ENCODE measurements at places on chromosomes 3 and 15.

GRCh38 chr15:72864681-72865080 lies 81.1 kb upstream of the ADPGK start:
- DNase-seq: no peak

GRCh38 chr15:23690450-23690852 lies 3.3 kb upstream of the NDN start:
- no peak for DNase-seq

DNA sequence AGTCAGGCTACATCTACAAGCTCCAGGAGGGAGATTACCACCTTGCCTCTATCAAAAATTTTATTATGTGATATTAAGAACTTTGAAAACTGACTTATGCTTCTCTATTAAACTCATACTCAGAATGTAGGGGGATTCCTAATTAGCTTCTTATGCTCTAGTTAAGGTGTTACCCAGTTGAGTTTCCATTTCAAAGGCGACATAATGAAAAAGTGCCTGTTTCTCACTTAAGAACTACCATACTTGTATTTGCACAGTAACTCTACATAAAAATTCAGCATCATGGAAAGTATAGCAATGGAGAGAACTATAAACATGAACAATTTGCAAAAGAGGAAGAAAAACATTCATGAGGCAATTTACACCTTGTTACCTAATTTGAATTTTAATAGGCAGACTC lies 739.1 kb downstream of the ZPLD1 start:
- no peak for DNase-seq

GRCh38 chr3:33803894-33804526 lies 5.6 kb downstream of the PDCD6IP start:
- no peak for DNase-seq

DNA sequence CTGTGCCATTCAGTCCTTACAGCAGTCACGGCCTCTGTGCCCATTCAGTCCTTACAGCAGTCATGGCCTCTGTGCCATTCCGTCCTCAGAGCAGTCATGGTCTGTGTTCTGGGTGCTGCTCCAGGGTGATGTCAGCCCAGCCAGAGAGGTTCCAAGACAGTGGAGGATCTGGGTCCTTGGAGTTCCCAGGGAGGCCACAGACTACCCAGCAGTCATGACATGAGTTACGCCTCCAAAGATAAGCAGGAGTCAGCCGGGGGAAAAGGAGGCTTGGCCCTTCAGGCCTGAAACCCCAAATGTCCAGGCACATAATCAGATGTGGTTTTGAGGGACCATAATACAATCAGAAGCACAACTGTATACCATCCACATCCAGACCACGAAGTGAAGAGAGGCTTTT lies 115.7 kb downstream of the ADAMTS17 start:
- no peak for DNase-seq

DNA sequence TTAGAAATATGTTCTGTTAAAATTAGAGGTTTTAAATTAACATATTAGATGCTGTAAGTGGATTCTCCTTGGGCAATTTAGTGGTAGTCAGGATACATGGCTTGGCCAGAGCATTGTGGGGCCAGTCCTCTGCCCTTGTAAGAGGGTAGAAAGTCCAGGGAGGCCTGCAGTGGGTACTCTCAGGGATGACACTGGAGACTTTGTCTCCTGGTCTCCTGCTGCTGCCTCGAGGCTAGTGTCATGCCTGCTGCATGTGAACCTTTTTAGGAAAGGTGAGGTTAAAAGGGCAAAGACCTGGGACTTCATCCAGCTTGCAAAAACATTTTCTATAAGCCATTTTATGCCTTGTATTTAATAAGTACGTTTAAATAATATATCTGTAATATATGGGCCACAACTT lies 96.8 kb upstream of the PROK2 start:
- no peak for DNase-seq

- no peak for DNase-seq
These were observed 32.9 kb downstream of the CD200R1L start for GRCh38 chr3:112813723-112814171.

DNA sequence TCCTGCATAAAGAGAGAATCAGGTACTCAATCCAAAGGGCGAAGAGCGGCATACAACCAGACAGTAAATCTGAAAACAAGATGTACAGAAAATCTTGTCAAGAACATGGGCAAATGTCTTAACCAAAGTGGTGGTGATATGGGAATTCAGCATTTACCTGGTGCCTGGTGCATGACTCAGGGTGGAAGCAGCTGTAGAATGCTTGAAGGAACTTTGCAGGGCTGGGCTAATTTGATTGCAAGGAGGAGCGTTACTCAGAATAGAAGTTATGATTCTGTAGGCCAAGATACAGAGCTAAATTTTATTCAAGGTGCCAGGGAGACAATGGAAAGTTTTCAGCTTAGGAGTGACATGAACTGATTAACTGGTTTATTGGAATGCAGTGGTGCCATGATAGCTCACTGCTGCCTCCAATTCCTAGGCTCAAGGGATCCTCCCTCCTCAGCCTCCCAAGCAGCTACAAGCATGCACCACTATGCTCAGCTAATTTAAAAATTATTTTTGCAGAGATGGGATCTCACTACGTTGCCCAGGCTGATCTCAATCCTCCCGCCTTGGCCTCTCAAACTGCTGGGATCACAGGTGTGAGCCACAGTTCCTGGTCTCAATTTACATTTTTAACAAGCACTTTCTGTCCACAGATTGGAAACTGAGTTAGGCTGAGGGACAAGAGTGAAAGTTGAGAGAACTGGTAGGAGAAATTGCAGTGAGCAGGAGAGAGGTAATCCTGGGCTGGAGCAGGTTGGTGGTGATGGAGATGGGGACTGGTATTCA lies 91.5 kb upstream of the TBC1D5 start:
- no peak for DNase-seq

- DNase-seq: no peak
These were observed 1.1 kb upstream of the OR4F15 start for GRCh38 chr15:101810876-101811275.

- DNase-seq: no peak
These were observed 26.0 kb upstream of the BOC start for GRCh38 chr3:113185194-113185835.

DNA sequence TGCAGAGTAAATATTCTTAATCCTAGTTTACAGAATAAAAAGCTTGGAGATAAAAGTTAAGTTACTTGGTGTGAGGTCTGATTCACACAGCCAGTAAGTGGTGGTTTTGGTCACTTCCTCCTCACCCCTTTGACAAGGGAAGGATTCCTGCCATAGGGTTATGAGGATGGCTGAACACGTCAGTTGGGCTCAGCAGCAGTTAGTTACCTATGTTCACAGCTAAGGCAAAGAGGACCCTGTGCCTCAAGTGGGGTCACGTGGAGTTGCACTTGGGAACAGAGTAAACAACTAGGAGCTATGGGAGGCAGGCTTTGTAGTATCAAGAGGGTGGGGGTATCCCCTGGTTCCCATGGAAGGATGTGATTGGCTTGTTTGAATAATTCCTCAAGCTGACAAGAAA lies 232.2 kb downstream of the UBE2E2 start:
- no peak for DNase-seq

- DNase-seq: no peak
These were observed 2.4 kb downstream of the GNL3 start for GRCh38 chr3:52688266-52688665.

DNA sequence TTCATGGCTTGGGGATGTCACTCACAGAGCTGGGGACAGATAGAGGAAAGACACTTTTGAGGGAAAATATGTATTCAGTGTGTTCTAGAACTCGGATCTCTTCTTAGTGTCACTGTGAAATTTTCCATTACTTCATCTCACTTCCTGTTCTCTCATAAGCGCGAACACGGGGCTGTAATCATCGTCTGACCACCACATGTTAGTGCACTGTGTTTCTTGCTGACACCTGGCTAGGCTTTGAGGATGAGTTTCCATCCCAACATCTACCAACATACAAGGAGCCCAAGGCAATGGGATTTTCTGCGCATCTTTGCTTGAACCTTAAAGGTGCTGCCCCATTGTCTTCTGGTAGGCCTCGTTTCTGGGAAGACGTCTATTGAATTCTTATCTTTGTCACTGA lies 84.0 kb downstream of the LIPC start:
- no peak for DNase-seq

DNA sequence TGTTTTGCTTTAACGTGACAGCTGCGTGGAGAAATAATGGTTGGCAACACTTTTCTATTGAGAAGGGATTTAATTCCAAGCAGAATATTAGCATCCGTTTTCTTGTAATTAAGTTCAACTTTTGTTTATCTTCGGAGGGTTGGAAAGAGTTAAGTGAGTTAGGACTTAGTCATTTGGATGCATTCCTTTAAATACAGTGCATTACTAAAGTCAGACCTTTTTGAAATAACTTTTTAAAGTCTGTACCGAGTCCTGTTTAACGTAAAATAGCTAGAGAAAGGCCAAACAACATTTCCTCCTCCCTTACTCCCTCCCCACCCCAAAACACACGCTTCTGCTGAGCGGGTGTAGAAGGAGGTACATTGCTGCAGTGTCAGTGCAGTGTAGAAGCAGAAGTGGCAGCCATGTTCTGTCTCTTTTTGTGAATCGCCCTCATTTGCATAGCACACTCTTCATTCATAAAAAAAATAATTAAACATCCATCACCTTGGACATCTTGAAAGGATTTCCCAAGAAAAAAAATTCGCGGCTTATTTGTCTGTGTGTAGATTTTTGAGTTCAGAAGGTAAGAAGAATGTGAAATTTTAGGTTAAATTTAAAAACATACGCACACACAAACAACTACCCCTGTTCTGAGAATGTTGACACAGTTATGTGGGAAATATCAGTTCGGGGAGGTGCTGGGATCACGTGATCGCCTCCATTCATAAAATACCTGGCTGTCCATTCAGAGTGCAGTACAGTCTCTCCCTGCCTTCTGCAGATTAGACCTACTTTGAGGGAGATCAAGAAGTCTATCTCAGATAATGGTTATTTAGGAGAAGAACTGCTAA lies 1.6 kb downstream of the SPRED1 start:
- DNase-seq: no peak

DNA sequence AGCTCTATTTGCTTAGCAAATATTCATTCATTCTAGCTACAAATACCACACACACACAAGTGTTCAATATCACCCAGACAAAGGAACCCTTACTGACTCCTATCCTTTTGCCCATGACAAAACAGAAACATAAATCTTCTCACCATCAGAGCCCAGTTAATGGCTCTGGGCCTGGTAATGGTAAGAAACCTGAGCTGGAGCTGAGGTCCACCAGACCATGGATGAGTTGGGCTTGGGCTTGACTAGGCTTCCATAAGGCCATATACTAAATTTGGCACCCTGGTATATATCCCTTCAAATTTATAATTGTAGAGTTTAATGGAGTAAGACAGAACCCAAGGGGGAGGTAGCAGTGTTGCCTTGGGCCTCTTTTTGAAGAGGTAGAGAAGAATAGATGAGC lies 29.4 kb downstream of the GPR176 start:
- no peak for DNase-seq

- no peak for DNase-seq
These were observed 18.6 kb upstream of the SLC41A3 start for GRCh38 chr3:126102530-126102951.

DNA sequence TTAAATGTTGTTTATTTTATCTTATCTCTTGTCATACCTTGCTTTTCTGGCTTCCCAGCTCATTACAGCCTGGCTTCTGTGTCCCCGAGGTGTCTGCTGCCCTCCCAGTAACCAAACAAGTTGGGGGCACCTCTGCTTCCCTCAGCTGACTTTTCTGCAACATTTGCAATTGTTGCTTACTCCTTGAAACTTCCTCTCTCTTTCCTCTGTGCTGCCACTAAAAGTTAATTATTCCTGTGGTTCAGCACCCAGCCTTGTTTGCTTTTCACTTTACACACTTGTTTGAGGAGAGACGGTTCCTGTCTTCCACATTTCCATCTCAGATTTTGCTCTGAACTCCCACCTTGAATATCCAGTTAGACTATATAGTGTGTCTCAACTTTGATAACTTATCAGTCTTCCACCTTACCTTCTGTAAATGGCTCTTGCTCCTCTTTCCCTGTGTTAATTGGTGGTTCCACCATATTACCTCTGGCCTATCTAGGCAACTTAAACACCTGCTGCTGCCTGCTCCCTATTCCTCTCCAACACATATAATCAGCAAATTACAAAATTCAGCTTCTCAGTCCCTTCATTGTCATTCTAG lies 21.6 kb downstream of the MCTP2 start:
- no peak for DNase-seq

GRCh38 chr3:62323241-62323640 lies 50.1 kb downstream of the FEZF2 start:
- DNase-seq: no peak

- no peak for DNase-seq
These were observed 73.1 kb upstream of the PRR23E start for GRCh38 chr3:127119693-127120464.

DNA sequence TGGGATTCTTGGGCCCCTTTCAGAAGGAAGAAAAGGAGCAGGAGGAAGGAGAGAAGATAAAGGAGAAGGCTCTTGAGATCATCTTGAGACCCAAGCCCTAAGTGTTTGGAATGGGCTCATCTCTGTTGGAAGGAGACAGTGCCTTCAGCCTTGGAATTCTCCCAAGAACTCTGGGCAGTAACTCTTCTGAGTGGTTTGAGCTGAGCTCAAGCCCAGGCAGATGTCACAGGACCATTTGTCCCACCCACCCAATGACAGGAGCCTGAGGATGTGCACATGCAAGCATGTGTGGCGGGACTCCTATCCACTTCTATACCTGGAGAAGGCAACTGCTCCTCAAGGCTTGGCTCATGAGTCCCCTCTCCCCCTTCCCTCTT lies 14.6 kb upstream of the TMEM40 start:
- no peak for DNase-seq

DNA sequence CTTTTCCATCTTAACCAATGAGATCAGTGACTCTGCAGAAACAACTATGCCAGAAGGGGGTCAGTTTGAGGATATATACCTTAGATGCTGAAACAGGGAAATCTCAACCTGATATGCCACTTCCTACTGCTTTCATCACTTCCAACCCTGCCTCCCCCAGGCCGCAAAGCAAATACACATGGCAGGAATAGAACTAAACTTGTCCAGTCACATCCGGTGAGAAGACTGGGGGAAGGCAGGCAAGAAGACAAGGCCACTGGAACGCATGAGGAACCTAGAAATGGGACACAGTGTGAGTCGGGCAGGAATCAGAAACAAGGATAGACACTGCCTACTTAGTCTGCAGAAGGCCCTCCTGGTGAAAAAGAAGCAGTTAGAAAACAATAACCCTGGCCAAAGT lies 90.6 kb downstream of the MYO5A start:
- no peak for DNase-seq

GRCh38 chr3:52014613-52015012 lies 18.9 kb upstream of the RPL29 start:
- no peak for DNase-seq

GRCh38 chr3:169510693-169511010 lies 152.9 kb downstream of the MECOM start:
- DNase-seq: no peak

DNA sequence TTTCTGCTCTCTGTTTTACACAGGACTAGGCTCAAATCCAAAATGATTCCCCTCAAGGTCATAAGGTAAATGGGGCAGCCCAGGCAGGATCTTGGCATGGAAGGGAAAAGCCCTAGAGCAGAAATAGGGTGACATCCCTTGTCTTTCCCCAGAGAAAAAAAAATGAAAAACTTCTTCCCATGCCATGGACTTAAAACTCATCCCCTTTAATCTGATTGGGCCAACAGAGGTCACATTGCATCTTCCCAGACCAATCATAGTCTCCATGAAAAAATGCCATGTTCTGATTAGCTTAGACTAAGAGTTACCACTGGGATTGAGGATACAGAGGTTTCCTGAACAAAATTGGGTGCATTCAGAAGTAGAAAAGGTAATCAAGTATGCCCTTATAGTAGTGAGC lies 241.3 kb upstream of the LRTM1 start:
- no peak for DNase-seq

Measured in activated gamma-delta T cell (primary cell).